Cerebellar nuclear complex (tissue), 1 donor: ENCODE measurements at places on chromosomes 5 and 9.

GRCh38 chr5:58946230-58946629, 363.4 kb downstream of the RAB3C start:
- no peak for DNase-seq

DNA sequence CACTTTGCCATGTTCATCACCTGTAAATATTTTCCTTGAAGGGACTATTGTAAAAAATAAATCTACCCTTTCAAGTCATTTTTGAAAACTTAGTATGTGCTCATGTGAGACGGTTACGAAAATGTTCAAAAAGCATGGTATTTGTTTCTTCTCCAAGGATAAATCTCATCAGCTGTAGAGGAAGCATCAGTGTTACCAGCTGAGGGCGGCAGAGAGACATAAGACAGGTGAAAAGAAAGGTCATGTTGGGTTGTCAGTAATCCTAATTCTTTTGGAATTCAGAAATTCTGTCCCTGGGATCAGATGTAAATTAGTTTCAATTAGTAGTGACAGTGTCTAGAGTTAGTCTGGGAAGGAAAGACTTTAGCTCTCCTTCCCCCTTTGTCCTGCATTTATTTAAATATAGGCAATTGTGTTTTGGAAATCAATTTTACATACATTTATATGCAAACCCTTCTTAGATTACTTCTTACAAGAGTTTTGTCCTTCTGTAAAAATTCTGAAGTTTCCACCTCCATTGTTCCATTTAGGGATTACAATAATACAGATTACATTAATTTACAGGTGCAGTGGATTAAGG, 791.9 kb upstream of the CDH6 start:
- DNase-seq = no peak

DNA sequence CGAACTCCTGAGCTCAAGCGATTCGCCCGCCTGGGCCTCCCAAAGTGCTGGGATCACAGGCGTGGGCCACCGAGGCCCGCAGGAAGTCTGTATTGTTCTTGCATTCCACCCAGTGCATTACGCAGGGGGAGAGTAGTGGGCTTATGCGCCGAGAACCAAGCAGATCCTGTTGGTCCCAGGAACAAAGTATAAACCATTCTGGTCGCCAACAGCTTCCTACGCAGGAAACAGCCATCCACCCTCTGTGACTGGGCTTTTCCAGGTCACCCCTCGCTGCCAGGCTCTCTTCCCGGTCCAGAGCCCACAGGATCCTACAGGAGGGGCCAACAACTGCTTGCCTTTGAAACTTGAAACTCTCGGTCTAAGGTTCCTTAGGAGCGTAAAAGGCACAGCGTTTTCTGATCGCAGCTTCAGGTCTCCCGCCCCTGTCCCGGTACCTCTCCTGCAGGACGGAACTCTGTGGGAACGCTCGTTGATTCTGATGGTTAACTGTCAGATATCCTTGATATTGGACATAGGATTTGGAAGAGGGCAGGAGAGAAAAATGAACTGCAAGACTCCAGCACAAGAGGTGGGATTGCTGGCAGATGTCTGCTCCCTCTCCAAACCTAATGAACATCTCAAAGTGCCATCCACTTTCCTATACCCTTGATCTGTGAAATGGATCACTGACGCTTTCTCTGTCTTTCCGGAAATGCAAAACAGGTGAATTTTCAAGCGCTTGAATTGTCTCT, 4.2 kb upstream of the ANXA2R start:
- no peak for DNase-seq

GRCh38 chr9:21336457-21336856, 1.3 kb upstream of the KLHL9 start:
- no peak for DNase-seq

GRCh38 chr9:14031810-14032209, 282.1 kb downstream of the NFIB start:
- no peak for DNase-seq

GRCh38 chr5:126897851-126898630, 121.1 kb downstream of the LMNB1 start:
- no peak for DNase-seq

- DNase-seq = no peak
These were observed 17.4 kb downstream of the PPP6C start for GRCh38 chr9:125172031-125172755.

GRCh38 chr5:146894753-146895521, 16.4 kb upstream of the PPP2R2B start:
- no peak for DNase-seq

- no peak for DNase-seq
These were observed 240.8 kb downstream of the FSTL4 start for GRCh38 chr5:133371371-133372155.

DNA sequence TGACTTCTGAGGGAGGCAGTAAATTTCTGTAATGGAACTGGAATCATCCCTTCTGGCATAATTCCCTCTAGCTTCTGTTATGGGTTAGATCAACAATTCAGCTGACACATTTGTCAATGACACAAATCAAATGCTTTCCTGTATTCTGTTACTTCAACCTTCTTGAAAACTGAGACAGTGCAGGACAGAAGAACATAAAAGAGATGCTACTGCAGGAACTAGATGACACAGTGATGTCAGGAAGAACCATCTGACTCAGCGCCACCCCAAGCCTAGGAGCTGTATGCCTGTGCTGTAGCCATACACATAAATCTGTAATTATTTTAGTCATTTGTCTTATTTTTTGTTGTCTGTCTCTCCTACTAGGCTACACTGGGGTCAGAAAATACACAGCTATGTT, 18.2 kb upstream of the CEP120 start:
- no peak for DNase-seq

GRCh38 chr5:139668064-139668880, 20.1 kb downstream of the CXXC5 start:
- DNase-seq = no peak

DNA sequence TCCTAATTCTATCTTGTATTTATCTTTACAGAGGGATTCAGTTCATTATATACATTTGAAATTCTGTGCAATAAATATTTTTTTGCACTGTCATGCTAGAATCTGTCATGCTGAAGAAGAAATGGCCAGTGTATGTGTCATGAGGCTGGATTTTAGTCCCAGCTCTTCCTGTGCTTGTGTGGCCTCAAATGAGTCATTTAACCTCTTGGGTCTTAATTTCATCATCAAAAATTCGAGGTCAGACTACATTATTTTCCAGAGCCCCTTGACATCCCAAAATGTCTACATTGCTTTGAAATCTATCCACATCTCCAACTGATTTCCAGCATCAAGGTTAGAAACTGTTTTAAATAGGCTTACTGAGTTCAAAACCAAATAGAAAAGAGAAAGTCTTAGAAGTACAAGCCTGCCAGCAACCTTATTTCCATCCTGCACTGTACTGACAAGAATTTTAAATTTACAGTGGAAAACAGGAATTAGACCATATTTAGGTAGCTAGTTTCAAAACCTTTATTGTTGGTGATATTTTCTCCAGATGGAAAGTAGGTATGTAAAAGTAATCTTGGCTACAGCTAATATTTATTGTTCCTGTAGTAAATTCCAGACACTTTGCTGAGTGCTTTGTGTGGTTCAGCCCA, 96.7 kb upstream of the MAMDC2 start:
- no peak for DNase-seq

- DNase-seq = no peak
These were observed 277.2 kb downstream of the SPOCK1 start for GRCh38 chr5:137221943-137222342.

GRCh38 chr5:143008809-143009521, 238.8 kb downstream of the ARHGAP26 start:
- no peak for DNase-seq

DNA sequence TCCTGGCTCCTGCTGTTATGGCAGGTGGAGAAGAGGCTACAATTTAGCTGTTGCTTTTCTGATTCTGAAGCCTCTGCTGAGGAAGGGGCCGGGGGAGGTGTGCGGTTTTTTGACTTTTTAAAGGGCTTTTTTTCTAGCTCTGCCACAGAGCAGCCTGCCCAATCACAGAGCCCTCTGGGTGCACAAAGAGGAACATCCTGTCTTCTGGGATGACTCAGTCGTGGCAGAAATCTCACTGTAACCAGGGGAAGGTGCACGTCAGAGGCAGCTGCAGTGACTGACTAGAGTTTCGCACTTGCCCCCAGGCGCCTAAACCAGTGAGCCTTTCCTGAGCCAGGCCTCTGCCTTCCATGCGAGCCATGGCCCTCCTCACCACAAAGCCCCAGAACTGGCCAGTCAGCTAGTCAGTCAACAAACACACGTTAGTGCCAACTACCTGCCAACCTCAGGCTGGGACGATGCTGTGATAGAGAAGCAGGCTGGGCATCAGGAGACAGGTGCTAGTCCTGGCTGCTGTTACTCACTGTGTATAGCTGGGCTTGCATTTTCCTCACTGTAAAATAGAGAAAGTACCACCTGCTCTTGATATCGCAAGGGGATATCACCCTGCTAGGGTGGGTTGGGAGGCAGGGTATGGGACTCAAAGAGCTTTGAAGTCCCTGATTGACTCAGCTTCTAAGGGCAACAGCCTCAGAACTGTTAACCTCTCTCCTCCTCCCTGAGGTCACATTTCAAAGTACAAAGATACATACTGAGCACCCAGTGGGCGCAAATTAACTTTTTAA, 2.2 kb downstream of the AKNA start:
- no peak for DNase-seq

DNA sequence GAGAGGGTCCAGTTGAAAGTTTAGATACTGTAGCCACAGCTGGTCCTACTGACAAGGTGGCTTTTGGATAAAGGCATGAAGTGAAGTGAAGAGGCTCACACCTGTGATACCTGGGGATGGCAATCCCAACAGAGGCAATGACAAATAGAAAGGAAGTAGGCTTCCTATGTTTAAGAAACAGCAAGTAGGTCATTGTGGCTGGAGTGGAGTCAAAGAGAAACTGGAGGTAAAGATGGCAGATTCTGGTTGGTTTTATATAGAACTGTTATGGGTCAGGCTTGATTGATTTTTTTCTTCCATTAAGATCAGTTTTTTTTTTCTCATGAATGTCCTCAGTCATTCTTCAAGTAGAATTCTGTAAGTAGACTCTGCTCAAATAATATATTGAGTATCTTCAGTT, 79.5 kb downstream of the ANXA1 start:
- no peak for DNase-seq

DNA sequence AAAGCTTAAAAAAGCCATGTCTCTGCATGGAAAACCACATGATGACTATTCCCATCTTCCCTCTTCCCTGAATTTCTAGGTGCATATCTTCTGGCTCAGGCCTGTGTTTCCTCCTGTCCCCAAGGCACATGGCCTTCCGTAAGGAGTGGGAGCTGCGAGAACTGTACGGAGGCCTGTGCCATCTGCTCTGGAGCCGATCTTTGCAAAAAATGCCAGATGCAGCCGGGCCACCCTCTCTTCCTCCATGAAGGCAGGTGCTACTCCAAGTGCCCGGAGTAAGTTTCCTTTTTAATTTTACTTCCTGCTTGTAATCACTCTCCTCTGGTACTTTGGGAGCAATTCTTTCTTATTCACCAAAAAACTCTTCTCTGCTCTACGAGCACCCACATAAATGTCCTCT, 83.6 kb downstream of the RFK start:
- no peak for DNase-seq

DNA sequence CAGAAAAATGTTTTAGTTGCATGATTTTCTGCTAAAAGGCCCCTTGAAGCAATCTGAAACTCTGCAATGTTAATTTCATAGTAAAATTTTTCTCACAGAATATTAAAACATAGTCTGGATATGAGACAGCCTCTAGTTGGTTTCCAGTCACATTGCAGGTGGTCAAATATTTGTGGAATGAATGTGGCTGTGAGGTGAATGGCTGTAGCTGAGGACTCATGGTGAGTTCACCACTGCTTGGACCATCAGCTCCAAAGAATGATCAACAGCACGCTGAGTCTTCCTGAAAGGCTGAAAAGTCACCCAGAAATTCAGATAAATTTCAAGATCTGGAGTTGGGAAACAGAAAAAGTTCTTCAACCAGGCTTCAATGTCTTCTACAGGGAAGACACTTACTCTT, 79.8 kb downstream of the MAT2B start:
- no peak for DNase-seq

DNA sequence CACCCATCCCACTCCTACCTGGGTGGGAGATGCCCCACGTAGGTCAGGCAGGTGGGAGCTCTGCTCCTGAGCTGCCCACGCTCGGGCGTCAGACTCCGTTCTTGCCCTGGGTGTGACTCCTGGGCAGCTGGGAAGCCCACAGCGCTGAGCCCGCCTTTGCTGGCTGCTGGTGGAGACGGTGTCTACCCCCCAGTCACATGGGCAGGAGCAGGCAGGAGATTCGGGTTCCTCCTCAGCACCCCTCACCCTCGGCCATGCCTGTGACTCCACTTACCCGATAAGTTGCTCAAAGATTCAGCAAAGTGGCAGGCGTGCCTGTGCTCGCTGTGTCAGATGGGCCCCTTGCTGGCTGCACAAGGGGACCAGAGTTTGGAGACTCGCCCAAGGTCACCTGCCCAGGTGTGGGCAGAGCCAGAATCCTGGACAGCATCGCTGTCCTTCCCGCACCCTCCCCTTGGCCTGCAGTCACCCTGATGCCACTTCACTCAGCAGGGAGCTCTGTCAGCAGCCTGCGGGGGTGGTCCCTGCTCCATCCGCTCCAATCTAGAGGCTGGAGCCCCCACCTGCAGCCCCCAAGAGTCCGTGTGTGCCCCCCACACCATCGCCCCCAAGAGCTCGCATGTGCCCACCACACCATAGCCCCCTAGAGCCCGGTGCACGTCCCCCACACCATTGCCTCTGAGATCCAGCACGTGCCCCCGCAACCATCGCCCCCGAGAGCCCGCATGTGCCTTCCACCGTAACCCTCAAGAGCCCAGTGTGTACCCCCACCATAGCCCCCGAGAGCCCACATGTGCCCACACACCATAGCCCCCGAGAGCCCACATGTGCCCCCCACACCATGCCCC, 4.2 kb downstream of the LCN1 start:
- no peak for DNase-seq

DNA sequence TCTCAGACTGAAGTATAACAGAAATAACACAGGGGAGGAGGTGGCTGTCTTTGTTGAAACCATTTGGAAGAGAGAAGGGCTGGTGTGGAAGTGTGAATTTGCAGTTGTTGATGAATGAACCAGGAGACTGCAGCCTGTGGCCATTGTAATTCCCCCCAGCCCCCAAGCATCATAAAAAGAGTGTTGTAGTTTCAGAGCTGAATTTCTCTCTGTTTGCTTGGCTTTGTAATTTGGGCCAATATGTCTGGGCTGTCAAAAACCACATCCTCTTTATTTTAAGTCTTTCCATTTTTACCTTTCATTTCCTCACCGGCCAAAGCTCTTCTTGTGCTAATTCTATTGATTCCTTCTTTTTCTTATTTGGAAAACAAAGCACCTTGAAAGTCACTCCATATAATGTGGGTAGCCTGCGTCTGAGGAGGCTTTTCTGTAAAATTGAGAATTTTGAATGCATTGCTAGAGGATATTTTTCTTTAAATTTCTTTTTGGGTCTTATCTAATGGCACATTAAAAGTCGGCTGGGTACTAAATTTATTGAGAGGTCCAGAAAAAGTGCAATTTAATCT, 383.3 kb downstream of the OSTF1 start:
- no peak for DNase-seq

DNA sequence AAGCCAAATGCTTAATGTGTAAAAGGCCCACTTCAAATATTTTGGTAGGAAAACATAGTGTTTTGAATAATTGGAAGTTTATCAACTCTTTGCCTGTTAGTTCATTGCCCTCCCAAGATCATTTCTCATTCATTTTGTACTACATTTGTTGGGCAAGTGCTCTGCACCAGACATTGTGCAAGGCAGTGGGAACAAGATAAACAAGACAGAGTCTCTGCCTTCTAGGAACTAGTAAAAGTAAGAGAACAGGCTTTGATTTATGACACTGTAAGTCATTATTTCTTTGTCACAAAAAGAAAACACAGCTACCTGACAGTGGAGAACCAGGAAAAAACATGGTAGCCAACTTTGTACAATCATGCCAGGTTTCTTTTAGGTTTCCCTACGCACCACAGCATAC, 63.7 kb upstream of the PAM start:
- DNase-seq = no peak

- no peak for DNase-seq
These were observed 793.1 kb downstream of the CDH9 start for GRCh38 chr5:26245321-26245720.
